ENCODE measurements at places on chromosomes 3 and 15.

DNA sequence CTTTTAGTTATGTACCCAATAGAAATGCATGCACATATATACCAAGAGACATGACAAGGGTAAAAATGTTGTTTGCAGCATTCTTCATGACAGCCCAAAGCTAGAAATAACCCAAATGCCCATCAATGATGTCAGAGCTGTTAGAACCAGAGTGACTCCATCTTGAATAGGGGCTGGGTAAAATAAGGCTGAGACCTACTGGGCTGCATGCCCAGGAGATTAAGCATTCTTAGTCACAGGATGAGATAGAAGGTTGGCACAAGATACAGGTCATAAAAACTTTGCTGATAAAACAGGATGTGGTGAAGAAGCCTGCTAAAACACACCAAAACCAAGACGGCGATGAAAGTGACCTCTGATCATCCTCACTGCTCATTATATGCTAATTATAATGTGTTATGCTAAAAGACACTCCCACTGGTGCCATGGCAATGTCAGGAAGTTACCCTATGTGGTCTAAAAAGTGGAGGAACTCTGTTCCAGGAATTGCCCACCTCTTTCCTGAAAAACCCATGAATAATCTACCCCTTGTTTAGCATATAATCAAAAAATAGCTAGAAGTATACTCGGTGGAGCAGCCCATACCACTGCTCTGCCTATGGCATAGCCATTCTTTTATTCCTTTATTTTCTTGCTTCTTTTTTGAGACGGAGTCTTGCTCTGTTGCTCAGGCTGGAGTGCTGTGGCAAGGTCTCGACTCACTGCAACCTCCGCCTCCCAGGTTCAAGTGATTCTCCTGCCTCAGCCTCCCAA is 32.9 kb downstream of the ZBTB11 start:
- DNase-seq: no peak

DNA sequence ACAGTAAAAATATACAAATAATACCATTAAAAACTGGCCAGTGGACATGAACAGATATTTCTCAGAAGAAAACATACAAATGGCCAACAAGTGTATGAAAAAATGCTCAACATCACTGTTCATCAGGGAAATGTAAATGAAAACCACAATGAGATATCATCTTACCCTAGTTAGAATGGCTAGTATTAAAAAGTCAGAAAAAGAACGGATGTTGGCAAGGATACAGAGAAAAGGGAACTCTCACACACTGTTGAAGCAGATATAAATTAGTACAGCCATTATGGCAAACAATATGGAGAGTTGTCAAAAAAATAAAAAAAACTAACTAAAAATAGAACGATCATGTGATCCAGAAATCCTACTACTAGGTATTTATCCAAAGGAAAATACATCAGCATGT is 222.7 kb upstream of the NAALADL2 start:
- DNase-seq: no peak

DNA sequence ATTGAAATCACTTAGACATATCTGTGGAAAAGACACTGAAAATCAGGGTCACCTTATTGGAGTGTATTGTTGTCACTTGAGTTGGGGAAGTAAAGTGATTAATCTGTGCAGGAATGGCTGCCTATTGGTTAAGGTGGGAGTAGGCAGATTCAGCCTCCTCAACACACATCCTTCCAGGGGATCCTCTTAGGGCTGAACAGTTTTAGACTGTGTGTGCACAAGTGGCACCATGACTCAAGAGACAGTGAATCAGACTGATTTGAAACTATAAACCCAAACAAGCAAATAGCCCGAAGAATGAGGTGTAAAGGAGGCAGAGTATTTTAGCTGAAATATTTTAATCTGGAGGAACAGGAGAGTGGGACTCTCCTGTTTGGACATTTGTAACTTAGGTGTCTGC is 4.9 kb downstream of the ABHD17C start:
- DNase-seq: no peak

DNA sequence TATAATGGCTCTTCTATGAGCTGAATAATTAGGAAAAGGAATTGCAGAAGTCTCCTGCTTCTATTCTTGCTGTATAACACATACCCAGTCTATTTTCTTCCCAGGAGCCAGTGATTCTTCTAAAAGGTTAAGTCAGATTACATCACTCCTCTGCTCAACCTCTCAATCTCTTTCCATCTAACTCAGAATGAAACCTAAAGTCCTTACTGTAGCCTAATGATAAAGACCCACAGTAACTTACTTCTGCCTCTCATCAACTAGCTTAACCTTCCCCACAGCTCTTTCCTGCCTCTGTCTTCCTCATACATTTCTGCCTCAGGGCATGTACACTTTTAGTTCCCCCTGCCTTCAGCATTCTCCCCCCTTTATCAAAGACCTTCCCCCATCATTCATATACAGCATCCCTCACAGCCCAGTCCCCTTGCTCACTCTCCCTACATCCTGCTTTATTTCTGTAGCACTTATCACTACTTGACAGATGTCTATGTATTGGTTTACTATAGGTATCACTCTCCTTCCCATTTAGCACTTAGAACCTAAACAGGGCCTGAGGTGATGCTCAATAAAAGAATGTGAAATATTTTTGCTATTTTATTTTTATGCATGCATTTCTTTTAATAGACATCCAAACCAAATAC is 28.5 kb upstream of the CMTM6 start:
- DNase-seq: no peak
